ENCODE measurements at places on chromosomes 11 and 22.

GRCh38 chr22:49934891-49935557 is 16.6 kb downstream of the CRELD2 start:
- DNase-seq: no peak

- no peak for DNase-seq
Measured at GRCh38 chr11:130486391-130486836, 38.0 kb downstream of the ADAMTS15 start.

- DNase-seq: no peak
Measured at GRCh38 chr22:21753374-21754111, 17.9 kb upstream of the YPEL1 start.

GRCh38 chr11:58928107-58928499 is 11.2 kb upstream of the GLYATL1 start:
- DNase-seq: no peak

DNA sequence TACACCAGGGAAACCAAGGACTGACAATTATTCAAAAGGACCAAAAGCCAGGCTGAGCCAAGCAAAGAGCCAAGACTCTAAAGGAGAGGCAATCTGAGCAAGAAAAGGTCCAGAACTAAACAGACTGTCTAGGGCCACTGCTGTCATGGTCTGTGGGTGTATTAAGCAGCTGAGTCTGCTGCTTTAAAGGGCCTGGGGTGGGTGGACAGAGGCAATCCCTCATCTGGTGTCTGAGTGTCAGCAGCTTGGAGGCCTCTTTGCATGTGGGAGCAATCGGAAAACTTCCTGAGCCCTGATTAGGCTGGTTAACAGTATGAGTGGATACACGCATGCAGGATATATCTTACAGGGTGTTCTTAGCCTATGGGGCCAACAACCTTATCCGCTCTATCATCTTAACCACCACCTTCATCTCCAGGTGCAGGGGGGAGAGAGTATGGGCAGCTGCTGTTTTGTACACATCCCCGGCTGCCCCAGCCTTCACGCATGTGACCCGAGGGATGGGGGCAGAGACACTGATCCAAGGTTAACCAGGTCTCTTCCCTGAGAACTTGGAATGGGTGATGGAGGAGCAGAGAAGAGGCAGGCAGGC is 67.5 kb upstream of the TIMP3 start:
- no peak for DNase-seq

GRCh38 chr11:121559606-121560200 is 106.9 kb upstream of the SORL1-AS1 start:
- DNase-seq: no peak

GRCh38 chr11:83568516-83568915 is 282.3 kb upstream of the CCDC90B start:
- DNase-seq: no peak

GRCh38 chr11:112334381-112334780 is 73.7 kb upstream of the PLET1 start:
- no peak for DNase-seq

GRCh38 chr11:116202922-116203321 is 569.9 kb downstream of the BUD13 start:
- DNase-seq: no peak

DNA sequence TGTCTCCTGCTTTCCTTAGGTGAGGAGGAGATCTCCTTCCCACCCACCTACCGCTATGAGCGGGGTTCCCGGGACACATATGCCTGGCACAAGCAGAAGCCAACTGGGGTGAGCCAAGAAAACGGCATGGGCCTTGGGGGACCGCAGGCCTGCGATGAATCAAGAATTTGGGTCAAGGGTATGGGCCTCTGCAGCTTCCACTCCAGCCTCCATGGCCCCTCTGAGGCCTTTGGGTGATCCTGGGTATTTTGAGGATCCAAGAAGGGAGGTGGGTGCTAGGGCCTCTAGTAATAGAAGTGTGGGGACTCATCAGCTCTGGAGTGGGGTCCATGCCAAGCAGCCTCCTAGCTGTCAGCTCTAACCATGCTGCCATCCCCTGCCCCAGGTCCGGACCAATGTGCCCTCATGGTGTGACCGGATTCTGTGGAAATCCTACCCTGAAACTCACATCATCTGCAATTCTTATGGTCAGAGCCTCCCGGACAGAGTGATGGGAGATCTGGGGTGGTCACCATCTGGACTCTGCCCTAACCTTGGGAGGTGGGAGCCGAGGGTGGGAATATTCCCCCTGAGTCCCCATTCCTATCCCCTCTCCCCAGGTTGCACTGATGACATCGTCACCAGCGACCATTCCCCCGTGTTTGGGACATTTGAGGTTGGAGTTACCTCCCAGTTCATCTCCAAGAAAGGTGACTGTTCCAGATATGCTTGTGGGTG is 8.6 kb downstream of the INPPL1 start:
- DNase-seq: no peak

GRCh38 chr11:59778122-59778521 is 22.9 kb downstream of the STX3 start:
- DNase-seq: no peak

DNA sequence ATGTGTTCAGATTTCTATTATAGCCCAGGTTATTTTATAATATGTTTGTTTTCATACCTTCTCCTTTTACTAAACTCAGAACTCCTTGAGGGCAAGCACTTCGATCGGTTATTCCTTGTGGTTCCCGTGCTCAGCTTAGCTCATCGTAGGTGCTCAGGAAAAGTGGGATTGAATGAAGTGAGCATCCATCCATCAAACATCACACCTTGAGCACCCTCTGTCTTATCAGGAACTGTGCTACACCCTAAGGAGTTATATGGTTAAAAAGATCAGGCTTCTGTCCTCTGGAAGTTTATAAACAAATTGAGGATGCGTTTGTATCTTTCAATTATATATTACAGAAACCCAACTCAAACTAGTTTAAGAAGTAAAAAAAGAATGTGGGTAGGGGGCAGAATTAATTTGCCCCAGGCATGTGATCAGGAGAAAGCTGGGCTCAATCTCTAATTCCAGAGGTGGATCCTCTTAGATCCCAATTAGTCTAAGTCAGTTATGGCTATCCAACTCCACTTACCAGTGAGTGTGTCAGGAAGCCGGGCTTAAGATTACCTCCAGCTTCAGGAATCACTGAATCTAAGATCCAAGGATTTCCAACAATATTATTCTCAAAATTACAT is 59.9 kb upstream of the RRAS2 start:
- no peak for DNase-seq

DNA sequence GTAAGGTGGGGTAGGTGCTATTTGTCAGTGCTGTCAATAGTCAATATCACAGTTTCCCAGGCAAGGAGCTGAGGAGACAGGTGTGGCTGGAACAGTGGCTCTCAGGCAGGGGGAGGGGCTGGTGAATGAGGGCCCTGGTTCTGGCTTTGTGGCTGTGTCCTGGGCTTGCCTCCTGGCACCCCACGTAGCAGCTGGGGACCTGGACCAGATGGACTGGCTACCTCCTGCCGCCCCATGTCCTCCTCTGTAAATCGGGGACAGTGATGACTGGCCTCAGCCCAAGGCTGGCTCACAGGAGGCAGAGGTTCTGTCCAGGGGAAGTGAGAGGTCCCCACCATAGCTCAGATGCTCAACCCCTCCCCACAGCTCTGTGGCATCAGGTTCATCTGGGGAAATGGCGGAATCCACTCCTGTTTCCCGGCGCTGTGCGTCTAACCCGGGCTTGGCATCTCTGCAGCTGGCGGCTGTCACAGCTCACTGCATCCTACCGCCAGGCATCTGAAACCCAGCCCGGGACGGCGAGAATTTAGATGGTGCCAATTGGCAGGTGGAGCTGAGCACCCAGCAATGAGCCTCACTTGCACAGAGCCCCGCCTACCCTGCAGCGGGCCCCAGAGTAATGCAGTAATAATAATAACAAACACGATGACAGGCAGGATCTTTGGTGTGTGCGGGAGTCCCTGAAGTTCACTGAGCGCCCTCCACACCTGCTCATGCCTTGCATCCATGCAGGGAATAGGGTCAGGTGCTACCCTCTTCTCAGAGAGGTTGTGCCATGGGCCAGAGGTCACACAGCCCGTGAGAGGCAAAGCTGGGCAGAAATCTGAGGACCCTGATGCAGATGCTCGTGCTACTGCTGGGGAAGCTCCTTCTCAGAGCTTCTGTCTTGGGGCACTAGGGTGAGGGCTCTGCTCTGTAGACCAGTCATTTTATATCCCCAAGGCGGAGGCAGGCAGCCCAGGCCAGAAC is 27.8 kb upstream of the SHISAL1 start:
- DNase-seq: no peak

DNA sequence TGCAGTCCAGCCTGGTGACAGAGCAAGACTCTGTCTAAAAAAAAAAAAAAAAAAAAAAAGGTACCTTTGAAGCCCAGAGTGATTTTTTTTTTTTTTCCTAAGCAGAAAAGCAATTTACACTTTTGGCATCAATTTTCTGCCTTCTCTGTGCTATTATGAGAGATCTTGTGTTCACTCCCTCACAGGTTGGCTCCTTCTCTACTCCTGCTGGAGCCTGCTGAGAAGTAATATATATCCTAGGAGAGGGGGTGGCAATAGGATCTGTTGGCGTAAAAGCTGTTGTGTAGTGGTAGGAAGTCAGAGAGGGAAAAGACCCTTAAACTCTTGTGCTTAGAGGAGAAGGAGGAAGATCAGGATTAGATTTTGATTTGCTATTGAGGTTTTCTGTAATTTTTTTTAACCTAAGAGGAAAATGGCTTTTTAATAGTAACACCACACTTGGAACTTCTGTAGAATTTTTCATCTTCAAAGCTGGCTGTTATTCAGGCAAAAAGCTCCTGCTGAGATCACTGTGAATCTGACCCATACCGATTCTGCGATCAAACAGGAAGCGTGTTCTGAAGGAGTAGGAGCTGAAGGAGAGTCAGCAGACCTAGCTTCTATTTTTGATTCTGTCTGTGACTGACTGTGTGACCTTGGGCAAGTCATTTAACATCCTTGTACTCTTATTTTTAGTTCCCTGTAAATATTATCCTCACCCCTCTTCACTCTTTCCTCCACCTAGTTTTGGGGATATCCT is 77.7 kb downstream of the TRIM44 start:
- no peak for DNase-seq

- DNase-seq: no peak
Measured at GRCh38 chr11:91854171-91854570, 370.4 kb upstream of the FAT3 start.

- no peak for DNase-seq
Measured at GRCh38 chr11:112345166-112345565, 84.5 kb upstream of the PLET1 start.

DNA sequence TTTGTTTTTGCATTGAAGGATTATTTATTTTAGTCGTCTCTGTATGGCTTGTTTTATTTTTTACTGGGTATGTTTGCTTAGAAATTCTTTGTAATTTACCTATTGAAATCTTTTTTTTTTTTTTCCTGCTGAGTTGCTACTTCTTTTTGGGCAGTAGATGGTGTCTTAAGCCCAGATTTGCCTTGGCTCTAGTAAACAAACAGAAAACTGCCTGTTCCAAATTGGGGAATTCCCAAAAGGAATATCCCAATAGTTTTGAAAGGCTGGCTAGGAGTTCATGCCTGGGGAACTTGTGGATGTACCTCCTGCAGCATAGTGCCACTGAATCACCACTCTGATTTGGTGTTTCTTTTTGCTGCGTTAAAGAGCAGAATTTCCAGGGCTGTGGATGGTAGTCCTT is 17.7 kb downstream of the PAMR1 start:
- DNase-seq: no peak

- no peak for DNase-seq
Measured at GRCh38 chr11:34332524-34332923, 25.3 kb downstream of the ABTB2 start.

DNA sequence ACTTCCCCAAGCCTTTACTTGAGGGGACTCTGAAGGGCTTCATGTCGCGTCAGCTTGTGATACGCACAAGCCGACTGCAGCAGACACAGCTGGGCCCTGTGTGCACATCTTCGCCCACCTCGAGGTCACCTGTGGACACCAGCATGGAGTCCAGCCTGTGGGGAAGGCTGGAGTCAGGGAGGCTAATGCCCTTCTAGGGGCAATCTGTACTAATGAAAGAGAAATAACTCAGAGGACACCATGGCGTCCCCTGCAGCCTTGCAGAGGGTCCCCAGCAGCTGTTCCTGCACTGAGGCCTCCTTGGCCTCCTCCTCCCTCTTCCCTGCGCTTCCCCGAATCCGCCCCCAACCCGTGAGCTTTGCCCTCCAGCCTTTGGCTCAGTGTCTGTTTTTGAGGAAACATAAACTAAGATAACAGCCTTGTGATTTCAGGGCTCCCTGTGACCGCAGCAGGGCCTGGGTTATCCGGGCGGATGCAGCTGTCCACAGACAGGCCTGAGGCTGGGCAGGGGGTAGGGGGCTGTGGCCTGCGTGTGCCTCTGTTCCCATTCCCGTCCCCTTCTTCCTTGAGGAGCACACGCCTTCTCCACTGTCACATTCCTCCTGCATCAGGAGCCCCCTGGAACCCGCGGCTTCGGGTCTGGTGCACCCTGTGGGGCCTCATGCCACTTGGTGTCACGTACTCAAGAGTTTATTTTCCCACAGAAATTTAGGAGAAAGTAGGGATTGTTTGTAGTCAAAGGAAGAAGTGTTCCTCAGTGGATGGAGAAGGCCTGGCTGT is 25.0 kb downstream of the KRTAP5-5 start:
- peak; percentile 41 for DNase-seq

DNA sequence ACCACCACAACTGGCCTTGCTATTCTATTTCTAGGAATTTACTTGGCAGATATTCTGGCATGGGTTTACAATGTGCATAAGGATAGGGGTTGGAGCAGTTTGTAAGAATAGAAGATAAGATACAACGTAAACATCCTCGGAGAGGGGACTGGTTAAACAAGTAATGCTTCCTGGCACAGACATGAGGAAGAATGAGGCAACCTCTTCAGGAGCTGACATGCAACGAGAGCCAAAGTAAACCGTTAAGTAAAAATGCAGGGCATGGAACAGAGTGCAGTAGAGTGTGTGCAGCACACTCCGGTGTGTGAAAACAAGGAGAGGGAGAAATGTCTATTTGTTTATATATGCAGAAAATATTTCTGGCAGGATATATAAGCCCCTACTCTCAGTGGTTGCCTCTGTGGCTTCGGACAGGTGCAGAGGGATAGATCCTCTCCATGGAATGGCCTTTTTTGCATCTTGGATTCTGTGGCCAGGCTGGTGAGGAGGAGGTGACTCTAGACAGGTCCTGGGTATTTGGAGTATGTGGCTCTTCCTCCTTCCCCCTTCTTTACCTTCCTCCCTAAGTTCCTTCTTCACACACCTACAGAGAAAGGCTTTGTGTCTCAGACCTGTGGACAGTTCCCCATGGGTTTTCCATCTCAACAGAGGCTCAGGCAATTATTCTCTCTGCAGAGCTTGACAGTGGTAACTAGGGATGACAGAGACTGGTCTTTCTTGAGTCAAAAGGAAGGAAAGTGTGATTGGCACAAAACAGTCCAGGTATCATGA is 2.5 kb downstream of the RAB36 start:
- no peak for DNase-seq

- no peak for DNase-seq
Measured at GRCh38 chr11:69453151-69453550, 28.3 kb upstream of the LINC01488 start.

DNA sequence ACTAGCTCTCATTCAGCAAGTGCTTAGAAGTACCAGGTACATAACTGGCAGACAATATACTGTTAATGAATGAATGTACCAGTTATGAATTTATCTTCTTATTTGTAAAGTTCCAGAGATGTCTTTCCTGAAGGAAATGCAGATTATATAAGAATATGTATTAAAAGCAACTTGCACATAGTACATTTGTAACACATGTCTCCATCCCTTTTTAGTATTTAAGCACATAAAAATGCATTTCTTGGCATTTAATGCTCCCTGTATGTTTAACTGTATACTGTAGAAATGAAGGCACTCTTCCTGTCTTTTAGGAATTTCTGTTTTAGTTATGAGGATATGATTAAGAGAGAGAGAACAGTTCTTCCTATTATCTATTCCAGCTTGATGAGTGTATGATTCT is 241.3 kb downstream of the NELL1 start:
- DNase-seq: no peak

- DNase-seq: no peak
Measured at GRCh38 chr11:65917077-65917433, 1.8 kb downstream of the C11orf68 start.
